ENCODE measurements at places on chromosomes 11 and 22. TPM values are rescaled to one million over a fixed set of nuclear protein-coding genes. Genes with fewer than 3 reads are reported as not detected.

The CDHR5 gene
- total RNA-seq, result not detected

GRCh38 chr11:16096336-16096735 is 260.0 kb downstream of the SOX6 start:
- H3K27me3 ChIP-seq, result no peaks in the 10 kb centered on the region
- H3K27ac ChIP-seq, result no peak overlapping the region
- no peak overlapping the region for H3K4me3 ChIP-seq
- no peak for DNase-seq
- no peaks in the 10 kb centered on the region for H3K36me3 ChIP-seq
- H3K4me1 ChIP-seq, result peaks cover 36% of the 10 kb centered on the region

The PANX2 gene
- 0.58 TPM for total RNA-seq

GRCh38 chr11:71118671-71119250 is 133.6 kb downstream of the SHANK2 start:
- no peak for DNase-seq
- peaks cover 54% of the 10 kb centered on the region for H3K27me3 ChIP-seq

DNA sequence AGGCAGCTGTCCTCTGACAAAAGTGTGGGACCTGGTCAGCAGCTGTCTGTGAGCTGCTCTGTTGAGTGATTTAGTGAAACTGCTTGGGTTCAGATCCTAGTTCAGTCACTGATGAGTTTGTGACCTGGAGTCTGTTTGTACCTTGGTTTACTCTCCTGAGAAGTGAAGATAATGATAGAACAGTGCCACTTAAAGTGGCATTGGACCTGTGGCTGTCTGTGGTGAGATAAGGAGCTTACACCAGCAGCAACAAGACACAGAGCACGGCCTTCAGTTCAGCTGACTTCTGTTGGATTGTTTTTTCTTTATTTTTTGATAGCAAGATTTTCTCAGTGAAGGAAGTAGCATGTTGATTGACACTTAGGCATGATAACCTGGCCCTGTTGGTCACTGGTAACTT is 46.2 kb upstream of the CTTN start:
- H3K4me3 ChIP-seq, result no peak overlapping the region
- no peak for DNase-seq
- no peak overlapping the region for H3K27ac ChIP-seq
- H3K27me3 ChIP-seq, result no peaks in the 10 kb centered on the region
- peaks cover 72% of the 10 kb centered on the region for H3K36me3 ChIP-seq
- H3K4me1 ChIP-seq, result peaks cover 10% of the 10 kb centered on the region

- no peak for DNase-seq
- H3K36me3 ChIP-seq, result peaks cover 19% of the 10 kb centered on the region
- peaks cover 9% of the 10 kb centered on the region for H3K4me1 ChIP-seq
- no peak overlapping the region for H3K27ac ChIP-seq
- H3K4me3 ChIP-seq, result no peak overlapping the region
Observed at GRCh38 chr11:94885581-94885980, 87.8 kb downstream of the CWC15 start.

The C11orf91 gene
- total RNA-seq, result not detected

DNA sequence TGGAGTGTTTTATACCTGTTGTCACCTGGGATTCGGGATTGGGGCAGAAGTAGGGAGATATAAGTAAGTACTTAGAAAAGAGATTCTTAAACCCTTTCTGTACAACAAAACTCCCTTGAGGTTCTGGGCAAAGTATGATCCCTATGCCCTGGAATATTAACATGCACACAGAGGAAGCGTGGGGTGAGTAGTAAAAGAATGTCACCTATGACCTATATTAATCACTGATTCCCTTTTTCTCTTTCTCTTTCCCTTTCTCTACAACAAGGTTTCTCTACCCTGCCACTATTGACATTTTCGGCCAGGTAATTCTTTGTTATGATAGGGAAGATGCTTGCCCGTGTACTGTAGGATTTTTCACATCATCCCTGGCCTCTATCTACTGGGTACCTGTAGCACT is 209.7 kb upstream of the PLET1 start:
- peaks cover 25% of the 10 kb centered on the region for H3K27me3 ChIP-seq
- no peak overlapping the region for H3K27ac ChIP-seq
- peaks cover 6% of the 10 kb centered on the region for H3K4me1 ChIP-seq
- no peaks in the 10 kb centered on the region for H3K36me3 ChIP-seq

- no peaks in the 10 kb centered on the region for H3K36me3 ChIP-seq
- H3K4me3 ChIP-seq, result no peak overlapping the region
- no peak for DNase-seq
- H3K27ac ChIP-seq, result peak overlapping the region; percentile 81
- no peaks in the 10 kb centered on the region for H3K27me3 ChIP-seq
Observed at GRCh38 chr11:122108192-122108799, 7.7 kb downstream of the BLID start.

- no peak for DNase-seq
- H3K4me3 ChIP-seq, result no peak overlapping the region
Observed at GRCh38 chr11:59692915-59693314, 20.7 kb downstream of the OR10V1 start.

The PHLDA2 gene
- not detected for total RNA-seq

DNA sequence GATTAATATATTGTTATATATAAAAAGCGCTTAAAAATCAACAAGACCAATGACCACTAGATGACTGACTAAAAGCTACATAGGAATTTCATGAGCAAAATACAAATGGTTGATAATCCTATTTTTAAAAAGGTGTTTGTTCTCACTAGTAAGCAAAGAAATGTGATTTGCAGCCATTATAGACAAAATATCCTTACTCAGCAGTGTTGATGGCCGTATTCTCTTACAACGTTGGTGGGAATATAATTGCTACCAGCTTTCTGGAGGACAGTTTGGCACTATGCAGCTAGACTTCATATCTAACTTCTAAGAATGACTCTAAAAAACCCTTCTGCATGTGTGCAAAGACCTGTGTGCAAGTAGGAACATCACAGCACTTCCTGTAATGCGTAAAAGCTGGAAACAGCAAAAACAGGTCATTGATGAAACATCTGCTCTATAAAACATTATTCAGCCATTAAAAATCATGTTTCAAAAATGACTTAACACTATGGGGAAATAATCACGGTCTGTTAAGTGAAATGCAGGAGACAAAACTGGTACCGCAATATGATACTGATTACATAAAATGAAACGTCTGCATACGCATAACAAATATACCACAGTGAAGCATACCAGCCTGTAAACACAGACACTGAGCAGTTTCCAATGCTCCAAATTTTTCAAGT is 70.1 kb upstream of the LINC01488 start:
- peaks cover 27% of the 10 kb centered on the region for H3K4me1 ChIP-seq
- H3K27me3 ChIP-seq, result no peaks in the 10 kb centered on the region
- H3K27ac ChIP-seq, result no peak overlapping the region
- H3K4me3 ChIP-seq, result no peak overlapping the region
- no peak for DNase-seq

GRCh38 chr11:65388731-65389130 is 2.3 kb downstream of the FRMD8 start:
- H3K27me3 ChIP-seq, result no peaks in the 10 kb centered on the region
- peak overlapping the region; percentile 87 for H3K27ac ChIP-seq
- peaks cover 8% of the 10 kb centered on the region for H3K36me3 ChIP-seq
- DNase-seq, result no peak

The OR52A1 gene
- total RNA-seq, result not detected

GRCh38 chr11:65120831-65121230 is 1.1 kb downstream of the FAU start:
- peak overlapping the region; percentile 92 for H3K27ac ChIP-seq
- H3K27me3 ChIP-seq, result no peaks in the 10 kb centered on the region
- peaks cover 60% of the 10 kb centered on the region for H3K4me1 ChIP-seq
